ENCODE measurements at places on chromosomes 12 and 14. TPM values are rescaled to one million over a fixed set of nuclear protein-coding genes. Genes with fewer than 3 reads are reported as not detected.

Gene KRT7
- 0.16 TPM for polyA plus RNA-seq

DNA sequence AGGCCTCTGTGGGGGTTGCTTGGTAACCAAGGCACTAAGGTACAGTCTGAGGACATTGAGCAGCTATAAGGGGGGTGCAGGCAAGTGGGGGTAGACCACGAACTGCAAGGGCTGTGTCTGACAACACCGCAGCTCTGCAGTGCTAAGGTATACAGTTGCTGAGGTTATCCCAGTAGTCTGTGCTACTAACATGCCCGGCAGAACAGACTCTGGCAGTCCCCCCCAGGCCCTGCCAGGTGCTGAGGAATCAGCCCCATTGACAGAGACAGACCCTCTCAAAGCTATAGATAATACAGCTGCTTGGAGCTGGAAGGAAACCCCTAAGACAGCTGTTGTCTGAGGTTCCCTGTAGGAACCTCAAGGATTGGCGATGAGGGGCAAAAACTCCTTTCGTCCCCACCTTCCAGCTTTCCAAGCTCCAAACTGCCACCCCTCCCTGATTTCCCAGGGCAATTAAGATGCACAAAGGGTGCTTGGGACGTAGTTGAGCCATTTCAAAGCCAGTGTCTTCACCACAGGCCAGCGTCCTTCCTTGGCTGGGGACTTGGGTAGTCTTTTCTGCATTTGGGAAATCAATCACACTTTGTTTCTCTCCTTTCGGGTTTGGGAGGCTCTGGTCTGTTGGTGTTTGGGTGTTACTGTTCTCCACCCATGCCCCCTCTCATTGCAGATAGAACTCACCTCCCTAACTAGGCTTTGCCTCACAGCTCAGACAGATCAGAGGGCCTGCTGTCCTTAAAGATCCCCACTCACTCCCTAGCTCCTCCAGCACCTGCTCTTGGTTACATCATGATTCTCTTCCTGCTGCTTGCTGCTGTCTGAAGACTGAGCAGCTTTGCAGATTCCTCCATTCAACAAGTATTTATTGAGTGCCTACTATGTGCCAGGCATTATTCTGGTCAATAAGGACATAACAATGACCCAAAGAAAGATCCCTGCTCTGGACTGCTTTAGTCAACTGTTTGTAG, 2.0 kb upstream of the MYH7 start:
- no peak for DNase-seq

Gene FAM234B
- 4.3 TPM for polyA plus RNA-seq

- no peak for DNase-seq
Observed at GRCh38 chr12:66210840-66211239, 21.8 kb downstream of the IRAK3 start.

DNA sequence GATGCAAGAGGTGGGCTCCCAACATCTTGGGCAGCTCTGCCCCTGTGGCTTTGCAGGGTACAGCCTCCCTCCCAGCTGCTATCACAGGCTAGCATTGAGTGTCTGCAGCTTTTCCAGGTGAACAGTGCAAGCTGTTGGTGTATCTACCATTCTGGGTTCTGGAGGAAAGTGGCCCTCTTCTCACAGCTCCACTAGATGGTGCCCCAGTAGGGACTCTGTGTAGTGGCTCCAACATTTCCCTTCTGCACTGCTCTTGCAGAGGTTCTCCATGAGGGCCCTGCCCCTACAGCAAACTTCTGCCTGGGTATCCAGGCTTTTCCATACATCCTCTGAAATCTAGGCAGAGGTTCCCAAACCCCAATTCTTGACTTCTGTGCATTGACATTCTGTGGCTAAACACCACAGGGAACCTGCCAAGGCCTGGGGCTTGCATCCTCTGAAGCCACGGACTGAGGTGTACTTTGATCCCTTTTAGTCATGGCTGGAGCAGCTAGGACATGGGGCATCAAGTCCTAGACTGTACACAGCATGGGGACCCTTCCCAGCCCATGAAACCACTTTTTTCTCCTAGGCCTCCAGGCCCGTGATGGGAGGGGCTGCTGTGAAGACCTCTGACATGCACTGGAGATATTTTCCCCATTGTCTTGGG, 24.0 kb upstream of the SLC38A1 start:
- DNase-seq: no peak

Gene FGF6
- 31.7 TPM for polyA plus RNA-seq

GRCh38 chr12:31867292-31867691, 91.9 kb upstream of the RESF1 start:
- DNase-seq: no peak

Gene B3GNT4
- polyA plus RNA-seq: 0.19 TPM

Gene OR8S1
- polyA plus RNA-seq: not detected

DNA sequence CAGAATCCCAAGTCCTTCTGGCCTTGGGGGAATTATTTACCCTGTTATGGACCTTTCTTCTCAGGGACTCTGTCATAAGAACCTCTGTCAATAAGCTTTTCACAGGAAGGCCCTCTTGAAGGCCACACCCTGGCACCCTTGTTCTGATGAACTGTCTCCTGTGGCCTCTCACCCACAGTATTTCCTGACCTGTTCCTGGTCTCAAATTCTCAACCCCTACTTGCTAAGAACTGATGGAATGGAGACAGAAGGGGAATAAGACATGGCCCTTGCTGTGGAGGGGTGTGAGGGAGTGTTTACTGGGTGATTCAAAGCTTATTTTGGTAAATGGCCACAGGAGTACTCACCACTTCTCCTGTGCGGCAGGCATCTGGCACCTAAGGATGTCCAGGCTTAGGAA, 1082.9 kb downstream of the BCL11B start:
- no peak for DNase-seq

- no peak for DNase-seq
Observed at GRCh38 chr12:60398547-60398946, 802.7 kb downstream of the SLC16A7 start.

Gene KRT71
- polyA plus RNA-seq: not detected

DNA sequence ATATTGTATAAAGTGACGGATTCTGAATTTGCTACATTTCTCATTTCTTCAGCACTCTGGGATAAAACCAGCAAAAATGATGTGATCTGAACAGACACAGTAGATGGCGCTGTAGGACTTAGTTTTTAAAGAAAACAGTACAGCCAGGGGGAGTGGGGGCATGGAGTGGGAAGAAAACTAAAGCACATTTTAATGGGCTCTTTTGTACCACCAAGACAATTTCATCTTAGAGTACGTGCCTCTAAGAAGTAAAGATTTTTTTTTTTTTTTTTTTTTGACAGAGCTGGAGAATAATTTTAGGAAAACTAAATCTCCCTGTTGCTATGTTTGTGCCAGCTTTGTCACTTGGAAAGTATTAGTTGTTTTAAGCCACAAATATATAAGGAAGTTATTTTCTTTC, 124.4 kb downstream of the RAD51B start:
- DNase-seq: peak; percentile 88

GRCh38 chr14:100369019-100369418, 45.9 kb downstream of the SLC25A47 start:
- DNase-seq: no peak

Gene HCAR1
- 0.22 TPM for polyA plus RNA-seq

Gene PAPLN
- polyA plus RNA-seq: 3.8 TPM

DNA sequence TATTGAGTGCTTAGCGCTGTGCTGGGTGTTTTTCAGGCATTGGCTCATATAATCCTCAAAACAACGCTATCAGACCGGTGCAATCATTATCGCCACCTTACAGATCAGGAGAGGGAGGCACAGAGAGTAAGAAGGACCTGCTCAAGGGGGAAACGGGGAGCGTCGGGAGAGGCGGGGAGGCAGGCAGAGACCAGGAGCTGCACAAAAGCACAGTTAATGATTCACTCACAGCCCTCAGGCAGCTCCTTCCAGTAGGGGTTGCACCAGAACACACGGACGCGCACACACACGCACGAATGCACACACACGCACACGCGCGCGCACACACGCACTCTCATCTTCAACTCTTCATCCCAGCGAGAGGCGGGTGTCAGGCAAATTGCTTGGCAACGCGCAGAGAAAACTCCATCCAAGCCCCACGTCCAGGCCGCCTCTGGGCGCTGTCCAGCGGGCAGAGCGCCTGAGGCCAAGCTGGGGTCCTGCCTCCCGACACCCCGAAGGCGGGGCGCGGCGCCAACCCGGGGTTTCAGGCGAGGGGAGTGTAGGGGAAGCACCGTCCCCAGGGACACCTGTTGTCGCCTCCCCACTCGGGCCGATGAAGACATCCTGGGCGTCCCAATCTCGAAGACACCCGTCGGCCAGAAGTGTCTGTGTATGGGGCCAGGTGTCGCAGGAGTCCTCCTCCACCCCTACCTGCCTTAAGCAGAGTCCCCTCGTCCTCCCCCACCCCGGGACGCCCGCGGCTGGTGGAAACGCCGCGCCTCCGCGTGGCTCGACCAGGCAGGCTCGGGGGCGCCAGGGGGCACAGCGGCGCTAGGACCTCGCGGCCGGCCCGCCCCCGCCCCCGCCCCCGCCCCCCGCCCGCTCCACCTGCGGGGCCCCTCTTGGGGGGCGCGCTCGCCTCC, 35.5 kb upstream of the STON2 start:
- peak; percentile 85 for DNase-seq

GRCh38 chr12:69579029-69579428, 6.2 kb upstream of the CCT2 start:
- DNase-seq: no peak

GRCh38 chr14:61482348-61483206, 161.2 kb downstream of the PRKCH start:
- DNase-seq: no peak

- DNase-seq: no peak
Observed at GRCh38 chr14:60506985-60507829, 1.7 kb upstream of the SIX6 start.

- no peak for DNase-seq
Observed at GRCh38 chr14:72472845-72473244, 421.1 kb downstream of the DPF3 start.

DNA sequence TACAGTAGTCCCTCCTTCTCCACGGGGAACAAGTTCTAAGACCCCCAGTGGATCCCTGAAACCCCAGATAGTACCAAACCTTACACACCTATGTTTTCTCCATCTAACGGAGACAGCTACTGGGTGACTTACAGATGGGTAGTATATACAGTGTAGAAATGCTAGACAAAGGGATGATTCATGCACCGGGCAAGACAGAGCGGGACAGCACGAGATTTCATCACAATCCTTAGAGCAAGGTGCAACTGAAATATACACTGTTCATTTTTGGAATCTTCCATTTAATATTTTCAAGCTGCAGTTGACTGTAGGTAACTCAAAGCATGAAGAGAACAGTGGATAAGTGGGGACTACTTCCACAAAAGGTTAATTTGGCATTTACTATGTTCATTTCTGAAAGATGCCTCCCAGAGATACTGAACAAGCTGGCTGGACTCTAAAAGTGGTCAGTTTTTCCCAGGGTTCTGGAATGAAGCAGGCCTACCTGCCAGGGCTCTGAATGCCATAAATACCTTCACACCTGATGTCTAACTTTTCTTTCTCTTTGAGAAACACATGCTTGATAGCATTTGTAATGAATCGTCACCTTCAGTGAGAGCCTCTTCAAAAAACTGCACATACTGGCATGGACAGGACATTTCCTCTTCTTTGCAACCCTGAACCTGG, 127.7 kb upstream of the FOXN3 start:
- DNase-seq: no peak

GRCh38 chr14:100567009-100567876, 20.0 kb downstream of the BEGAIN start:
- peak; percentile 38 for DNase-seq

Gene WNT1
- polyA plus RNA-seq: not detected

GRCh38 chr12:6691473-6691872, 2.3 kb upstream of the ZNF384 start:
- no peak for DNase-seq

DNA sequence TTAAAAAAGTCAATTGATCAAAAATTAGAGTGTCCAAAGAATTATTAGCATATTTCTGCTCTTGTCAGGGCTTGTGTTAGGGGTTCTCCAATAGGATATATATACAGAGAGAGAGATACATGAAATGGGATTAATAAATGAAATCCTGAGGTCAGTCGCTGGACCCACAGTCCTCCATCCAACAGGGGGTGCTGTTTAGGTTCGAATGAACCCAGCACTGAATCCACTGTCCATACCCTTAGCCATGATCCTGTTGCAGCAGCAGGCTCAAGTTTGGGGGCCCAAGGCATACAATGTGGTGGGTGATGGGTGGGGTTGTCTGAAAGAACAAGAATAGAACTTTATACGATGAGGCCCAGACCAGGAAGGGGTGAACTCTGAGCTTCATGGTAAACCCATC, 780 bp upstream of the MYO1H start:
- DNase-seq: no peak

Gene TAS2R43
- 0.30 TPM for polyA plus RNA-seq

DNA sequence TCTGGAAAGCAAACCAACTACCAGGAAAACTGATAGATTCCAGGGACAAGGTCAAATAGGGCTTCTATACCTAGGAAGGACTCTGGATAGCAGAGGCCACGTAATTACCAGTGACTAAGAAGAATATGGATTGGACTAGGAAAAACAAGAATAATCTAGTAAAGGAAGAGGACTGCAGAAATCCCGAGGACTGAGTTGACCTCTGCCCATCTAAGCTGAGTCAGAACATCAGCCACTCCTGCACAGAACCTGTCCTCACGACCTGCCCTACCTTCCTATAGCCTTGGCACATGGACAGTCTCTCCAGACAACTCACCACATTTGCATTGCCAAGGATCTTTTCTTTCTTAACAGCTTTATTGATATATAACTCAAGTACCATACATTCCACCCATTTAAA, 2.3 kb downstream of the OR6J1 start:
- no peak for DNase-seq

Gene SLCO1B1
- not detected for polyA plus RNA-seq

Gene TAS2R30
- polyA plus RNA-seq: 0.46 TPM

DNA sequence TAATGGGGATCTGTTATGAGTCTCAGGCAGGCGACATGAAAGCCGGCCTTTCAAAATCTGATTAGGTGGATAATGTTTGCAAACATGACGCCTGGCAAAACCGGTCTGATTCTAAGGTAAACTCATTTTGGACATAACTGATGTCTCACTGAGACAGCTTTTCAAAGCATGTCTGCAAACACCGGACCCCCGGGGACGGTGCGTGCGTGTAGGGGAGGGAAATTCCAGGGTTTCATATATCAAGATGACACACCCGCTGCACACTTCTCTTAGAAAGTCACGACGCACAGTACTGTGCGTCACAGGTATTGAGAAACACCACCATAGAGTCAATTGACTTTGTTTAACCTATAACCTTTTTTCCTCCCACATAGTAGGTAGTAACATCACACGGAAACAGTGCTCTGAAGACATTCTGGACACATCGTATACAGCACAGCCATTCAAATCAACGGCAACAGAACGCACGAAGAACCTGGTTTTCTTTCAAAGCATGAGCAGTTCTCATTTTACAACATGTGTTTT, 43.9 kb upstream of the TESC start:
- DNase-seq: no peak

DNA sequence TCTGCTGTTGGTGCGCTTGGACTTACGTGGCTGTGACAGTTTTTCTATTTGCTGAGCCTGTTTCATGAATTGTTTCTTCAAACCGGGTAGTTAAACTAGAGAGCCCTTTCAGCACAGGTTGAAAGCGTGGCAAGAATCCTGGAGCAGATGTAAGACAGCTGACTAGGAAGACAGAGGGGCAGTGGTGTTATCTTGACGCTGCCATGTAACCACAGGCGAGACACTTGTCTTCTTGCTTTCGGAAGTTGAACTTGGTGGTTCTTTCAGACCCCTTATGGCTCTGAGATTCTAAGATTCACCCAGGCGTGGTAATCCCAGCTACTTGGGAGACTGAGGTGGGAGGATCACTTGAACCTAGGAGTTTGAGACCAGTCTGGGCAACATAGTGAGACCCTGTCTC, 4.3 kb downstream of the EMP1 start:
- no peak for DNase-seq

GRCh38 chr12:95796982-95797289, 6.4 kb upstream of the NTN4 start:
- DNase-seq: no peak

Gene RPL10L
- not detected for polyA plus RNA-seq

Data from muscle of back (tissue), 13 donors.